ENCODE measurements at places on chromosomes 12 and 14.

GRCh38 chr14:21711360-21711961 lies 37.8 kb upstream of the OR4E1 start:
- no peaks in the 10 kb centered on the region for H3K4me1 ChIP-seq
- no peak overlapping the region for H3K27ac ChIP-seq
- H3K4me3 ChIP-seq, result no peak overlapping the region
- no peaks in the 10 kb centered on the region for H3K27me3 ChIP-seq
- no peak for DNase-seq
- no peaks in the 10 kb centered on the region for H3K36me3 ChIP-seq

DNA sequence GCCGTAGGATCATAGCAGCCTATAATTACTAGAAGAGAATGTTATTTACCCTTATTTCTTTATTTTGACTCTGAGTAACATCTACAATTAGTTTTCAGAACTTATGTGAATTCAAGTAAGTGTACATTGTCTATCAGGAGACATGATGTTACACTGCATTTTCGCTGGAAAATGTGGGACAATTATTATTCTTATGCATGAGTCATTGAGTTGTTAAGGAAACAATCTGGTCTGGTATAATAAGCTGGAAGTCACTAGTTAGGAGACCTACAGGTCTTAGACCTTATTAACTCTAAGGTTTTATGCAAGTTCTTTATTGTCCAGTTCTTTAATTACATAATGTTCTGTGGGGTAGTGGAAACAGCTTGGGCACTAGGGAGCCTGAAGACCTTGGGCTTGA lies 5.8 kb downstream of the KTN1 start:
- H3K4me1 ChIP-seq, result peaks cover 17% of the 10 kb centered on the region
- no peak overlapping the region for H3K27ac ChIP-seq
- H3K36me3 ChIP-seq, result no peaks in the 10 kb centered on the region
- DNase-seq, result no peak
- H3K4me3 ChIP-seq, result no peak overlapping the region
- H3K27me3 ChIP-seq, result no peaks in the 10 kb centered on the region

- no peaks in the 10 kb centered on the region for H3K4me1 ChIP-seq
- no peaks in the 10 kb centered on the region for H3K36me3 ChIP-seq
- no peak for DNase-seq
- H3K27ac ChIP-seq, result no peak overlapping the region
- H3K4me3 ChIP-seq, result no peak overlapping the region
Measured at GRCh38 chr12:2387103-2387834, 334.5 kb downstream of the CACNA1C start.

DNA sequence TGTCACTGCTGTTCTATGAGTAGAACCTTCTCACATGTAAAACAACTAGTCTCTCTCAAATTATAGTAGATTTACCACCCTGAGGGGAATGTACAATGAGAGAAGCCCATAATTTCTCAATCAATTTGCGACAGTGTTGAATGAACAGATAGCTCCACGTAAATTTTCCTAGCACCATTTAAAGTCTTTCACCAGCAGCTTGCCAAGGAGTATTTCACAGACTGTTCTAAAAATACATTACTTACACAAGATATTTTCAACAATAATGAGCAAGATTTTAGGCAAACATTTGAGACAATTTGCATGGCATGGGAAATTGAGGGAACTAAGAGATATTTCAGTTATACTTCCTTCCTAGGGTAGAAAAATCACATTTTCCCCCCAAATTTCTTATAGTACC lies 151.6 kb downstream of the KICS2 start:
- no peaks in the 10 kb centered on the region for H3K27me3 ChIP-seq
- no peaks in the 10 kb centered on the region for H3K4me1 ChIP-seq
- H3K36me3 ChIP-seq, result no peaks in the 10 kb centered on the region

DNA sequence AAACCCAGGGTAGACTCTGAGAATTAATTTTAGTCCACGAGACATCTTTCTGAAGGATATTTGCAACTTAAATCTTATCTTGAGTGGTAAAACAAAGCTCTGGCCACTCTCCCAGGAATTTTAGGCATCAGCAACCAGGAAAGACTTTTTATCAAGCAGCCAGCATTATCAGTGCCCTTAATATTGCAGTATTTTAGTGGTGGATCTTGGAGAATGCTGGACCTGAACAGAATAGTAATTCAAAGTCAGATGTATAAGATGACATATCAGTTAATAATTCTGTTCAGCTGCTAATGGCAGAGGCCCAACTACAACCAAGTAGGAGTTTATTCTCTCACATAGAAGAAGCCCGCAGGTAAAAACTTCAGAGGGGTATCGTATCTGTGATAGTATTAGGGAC lies 59.0 kb upstream of the CRY1 start:
- H3K4me1 ChIP-seq, result no peaks in the 10 kb centered on the region
- no peak overlapping the region for H3K4me3 ChIP-seq
- DNase-seq, result no peak
- H3K27me3 ChIP-seq, result no peaks in the 10 kb centered on the region
- H3K27ac ChIP-seq, result no peak overlapping the region

GRCh38 chr12:23523339-23523738 lies 426.1 kb downstream of the SOX5 start:
- no peaks in the 10 kb centered on the region for H3K27me3 ChIP-seq
- H3K4me3 ChIP-seq, result no peak overlapping the region

GRCh38 chr12:108821407-108822397 lies 35.7 kb downstream of the SSH1 start:
- DNase-seq, result no peak
- H3K4me1 ChIP-seq, result no peaks in the 10 kb centered on the region
- no peak overlapping the region for H3K4me3 ChIP-seq
- H3K27ac ChIP-seq, result no peak overlapping the region

DNA sequence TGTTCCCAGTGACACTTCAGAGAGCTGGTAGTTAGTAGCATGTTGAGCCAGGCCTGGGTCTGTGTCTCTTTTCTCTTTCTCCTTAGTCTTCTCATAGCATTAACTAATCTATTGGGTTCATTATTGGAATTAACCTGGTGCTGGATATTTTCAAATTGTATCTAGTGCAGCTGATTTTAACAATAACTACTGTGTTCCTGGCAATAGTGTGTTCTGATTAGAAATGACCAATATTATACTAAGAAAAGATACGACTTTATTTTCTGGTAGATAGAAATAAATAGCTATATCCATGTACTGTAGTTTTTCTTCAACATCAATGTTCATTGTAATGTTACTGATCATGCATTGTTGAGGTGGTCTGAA lies 3.0 kb downstream of the FOS start:
- no peak overlapping the region for H3K4me3 ChIP-seq
- no peak overlapping the region for H3K27ac ChIP-seq
- peaks cover 19% of the 10 kb centered on the region for H3K4me1 ChIP-seq
- DNase-seq, result no peak
- H3K36me3 ChIP-seq, result peaks cover 25% of the 10 kb centered on the region

DNA sequence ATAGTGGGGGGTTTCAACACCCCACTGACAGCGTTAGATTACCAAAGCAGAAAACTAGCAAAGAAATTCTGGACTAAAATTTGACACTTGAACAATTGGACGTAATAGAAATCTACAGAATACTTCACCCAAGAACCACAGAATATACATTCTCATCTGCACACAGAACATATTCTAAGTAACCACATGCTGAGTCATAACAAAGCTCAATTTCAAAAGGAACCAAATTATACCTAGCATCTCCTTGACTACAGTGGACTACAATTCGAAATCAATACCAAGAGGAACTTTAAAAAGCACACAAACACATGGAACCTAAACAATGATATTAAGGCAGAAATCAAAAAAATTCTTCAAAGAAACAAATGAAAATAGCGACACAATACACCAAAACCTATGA lies 871.6 kb upstream of the MDGA2 start:
- no peaks in the 10 kb centered on the region for H3K27me3 ChIP-seq
- no peak for DNase-seq
- H3K36me3 ChIP-seq, result no peaks in the 10 kb centered on the region
- no peak overlapping the region for H3K4me3 ChIP-seq

Measured in effector memory CD4-positive, alpha-beta T cell (primary cell).